Amniotic stem cell (primary cell): ENCODE measurements at places on chromosomes 2 and 18.

DNA sequence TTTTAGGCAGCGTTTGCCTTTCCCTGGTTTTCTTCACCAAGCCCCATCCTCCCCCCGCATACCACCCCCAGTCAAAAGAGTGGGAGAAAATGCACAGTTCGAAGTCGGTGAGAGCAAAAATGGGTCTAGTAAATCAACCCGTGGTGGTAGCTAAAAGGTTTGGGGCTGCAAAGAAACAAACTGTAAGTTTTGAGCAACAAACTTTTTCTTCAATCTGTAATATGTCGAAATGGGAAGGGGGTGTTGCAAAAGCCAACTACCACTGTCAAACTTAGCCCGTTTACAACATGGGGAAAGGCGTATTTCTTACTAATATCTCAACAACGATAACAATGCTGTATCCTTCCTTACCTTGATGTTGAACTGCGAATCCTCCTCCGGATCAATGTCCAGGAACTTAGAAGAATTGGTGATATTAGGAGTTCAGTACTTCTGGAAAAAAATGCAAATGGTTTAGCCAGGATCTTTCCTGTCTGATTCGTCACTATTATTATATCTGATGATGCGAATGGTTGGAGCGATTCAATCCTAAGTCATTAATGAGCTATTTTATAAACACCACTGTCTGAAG, 2.4 kb upstream of the SATB2 start:
- no peak for DNase-seq

DNA sequence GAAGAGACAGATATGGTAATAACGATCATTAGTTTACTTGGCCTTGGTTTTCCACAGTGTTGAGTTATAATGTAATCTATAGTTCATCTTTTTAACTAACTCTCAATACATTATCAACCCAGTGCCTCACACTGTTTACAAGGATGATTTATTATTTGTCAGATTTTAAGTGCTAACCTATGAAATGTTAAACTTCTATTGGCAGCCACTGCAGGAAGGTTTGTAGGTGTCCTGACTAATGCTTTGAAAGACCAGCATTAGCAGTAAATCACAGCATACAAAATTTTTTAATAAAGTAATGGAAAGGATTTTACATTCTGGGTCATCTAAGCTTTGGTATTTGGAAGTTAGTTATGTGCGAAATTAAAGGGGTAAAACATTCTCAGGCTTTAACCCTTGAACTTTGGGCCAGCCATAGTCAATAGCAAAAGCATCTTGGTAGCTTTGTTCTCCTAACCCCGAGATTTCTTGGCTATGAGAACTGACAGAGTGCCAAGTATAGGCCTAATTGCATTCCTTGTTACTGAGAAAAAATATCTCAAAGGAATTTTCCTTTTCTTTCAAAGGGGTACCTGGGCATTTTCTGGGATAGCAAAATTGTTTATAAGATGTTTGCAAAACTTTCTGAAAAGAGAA, 30.6 kb downstream of the SPATS2L start:
- DNase-seq = no peak

- DNase-seq = no peak
Measured at GRCh38 chr2:171798156-171798820, 95.8 kb downstream of the SLC25A12 start.

- no peak for DNase-seq
Measured at GRCh38 chr2:86017901-86018896, 87.5 kb downstream of the POLR1A start.

- no peak for DNase-seq
Measured at GRCh38 chr2:167764772-167765341, 482.5 kb downstream of the STK39 start.

DNA sequence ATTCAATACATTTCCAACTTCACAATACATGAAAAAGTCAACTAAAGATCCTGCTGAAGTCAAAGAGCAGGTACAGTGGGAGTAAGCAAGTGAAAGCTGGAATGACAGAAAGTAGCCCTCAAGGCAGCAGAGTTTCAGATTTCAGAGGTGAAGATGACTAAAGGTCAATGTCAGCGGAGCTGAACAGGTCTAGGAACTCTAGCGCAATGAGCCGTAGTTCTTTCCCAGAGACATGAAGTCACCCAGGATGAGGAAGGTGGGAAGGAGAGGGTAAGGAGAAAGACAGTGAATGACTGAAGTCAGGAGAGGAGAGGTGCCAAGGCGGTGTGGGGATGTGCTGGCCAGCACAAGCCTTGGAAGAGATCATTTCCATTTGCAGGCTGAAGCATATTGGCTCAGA, 28.1 kb downstream of the PTPN2 start:
- no peak for DNase-seq

GRCh38 chr2:211846036-211846400, 692.6 kb downstream of the ERBB4 start:
- DNase-seq = no peak

GRCh38 chr2:7692657-7693161, 775.5 kb downstream of the RNF144A start:
- peak; percentile 32 for DNase-seq

DNA sequence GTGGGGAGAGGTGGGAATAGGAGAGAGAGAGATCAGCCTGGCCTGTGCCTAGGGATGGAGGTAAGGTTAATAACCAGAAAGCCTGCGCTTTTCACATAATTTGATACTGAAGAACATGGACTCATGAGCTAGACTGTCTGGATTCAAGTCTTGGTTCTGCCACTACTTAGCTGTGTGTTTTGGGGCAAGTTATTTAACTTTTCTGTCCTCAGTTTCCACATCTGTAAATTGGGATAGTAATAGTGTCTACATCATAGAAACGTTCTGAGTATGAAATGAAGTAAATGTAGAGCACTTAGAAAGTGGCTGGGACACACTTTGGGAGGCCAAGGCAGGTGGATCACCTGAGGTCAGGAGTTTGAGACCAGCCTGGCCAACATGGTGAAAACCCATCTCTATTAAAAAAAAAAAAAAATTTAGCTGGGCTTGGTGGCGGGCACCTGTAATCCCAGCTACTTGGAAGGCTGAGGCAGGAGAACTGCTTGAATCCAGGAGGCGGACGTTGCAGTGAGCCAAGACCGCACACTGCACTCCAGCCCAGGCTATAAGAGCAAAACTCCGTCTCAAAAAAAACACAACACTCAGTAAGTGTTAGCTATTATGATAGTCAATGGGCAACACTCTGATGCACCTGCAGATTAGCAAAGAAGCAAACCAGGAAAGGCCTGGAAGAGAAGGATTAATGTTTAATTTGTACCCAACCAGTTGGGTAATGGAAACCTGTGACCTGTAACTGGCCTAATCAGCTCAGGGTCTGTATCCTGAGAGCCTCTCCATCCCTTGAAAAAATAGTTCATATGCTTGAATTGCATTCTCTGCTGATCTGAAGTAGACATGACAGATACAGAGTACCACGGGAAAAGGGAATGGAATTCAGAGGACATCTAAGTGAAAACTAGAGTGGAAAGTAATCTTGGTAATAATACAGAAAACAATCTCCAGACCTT, 6.8 kb downstream of the GALM start:
- no peak for DNase-seq

GRCh38 chr2:141806090-141806489, 324.7 kb downstream of the LRP1B start:
- DNase-seq = no peak
